CD4-positive, alpha-beta T cell treated with Interleukin-15 for 1 hour (primary cell): ENCODE measurements at places on chromosomes 5 and 9.

DNA sequence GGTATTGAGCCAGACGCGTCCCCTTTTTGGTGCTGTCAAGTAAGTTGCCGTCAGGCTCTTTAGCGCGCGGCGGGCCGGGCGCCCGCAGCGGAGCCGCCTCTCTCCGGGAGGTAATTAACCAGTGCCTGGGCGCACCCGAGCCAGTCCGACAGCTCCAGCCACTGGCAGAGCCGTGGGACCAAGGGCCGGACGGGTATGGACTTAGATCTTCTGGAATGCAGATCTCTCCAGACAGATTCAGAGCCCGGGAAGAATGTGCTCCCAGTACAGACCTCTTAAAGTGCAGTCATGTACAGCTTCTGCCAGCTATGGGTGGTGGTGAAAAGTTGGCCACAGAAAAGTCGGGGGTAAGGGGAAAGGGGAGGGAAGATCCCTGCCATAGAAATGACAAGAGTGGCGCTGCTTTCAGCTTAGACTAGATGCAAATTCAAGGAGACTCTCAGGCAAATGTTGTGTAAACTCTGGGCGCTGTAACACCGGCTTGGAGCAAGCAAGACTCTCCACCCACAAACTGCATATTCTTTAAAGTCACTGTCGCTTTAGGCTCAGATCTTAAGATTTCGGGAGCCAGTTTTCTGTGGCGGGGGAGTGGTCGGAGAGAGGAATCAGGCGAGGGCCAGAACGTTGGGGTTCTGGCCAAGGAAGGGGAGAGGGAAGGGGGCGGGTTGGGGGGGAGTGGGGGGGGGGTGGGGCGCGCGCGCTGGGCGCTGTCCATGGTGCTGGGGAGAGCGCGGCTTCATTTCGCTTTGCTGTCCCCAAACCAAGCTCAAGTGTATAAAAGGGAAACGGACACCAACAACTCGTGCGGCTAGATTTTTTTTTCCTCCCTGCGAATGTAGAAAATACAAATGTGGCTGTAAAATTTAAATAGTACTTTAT, 29.2 kb downstream of the NR2F1 start:
- DNase-seq, result no peak

GRCh38 chr5:148186248-148187003, 16.4 kb upstream of the SPINK6 start:
- peak; percentile 21 for DNase-seq

GRCh38 chr9:94818178-94818541, 91.7 kb downstream of the AOPEP start:
- DNase-seq, result no peak

GRCh38 chr9:123168586-123168985, 99.8 kb downstream of the STRBP start:
- DNase-seq, result no peak

- DNase-seq, result no peak
These were observed 421.3 kb downstream of the CETN3 start for GRCh38 chr5:89988129-89988810.

- no peak for DNase-seq
These were observed 84.5 kb upstream of the RAI14 start for GRCh38 chr5:34571677-34572041.

DNA sequence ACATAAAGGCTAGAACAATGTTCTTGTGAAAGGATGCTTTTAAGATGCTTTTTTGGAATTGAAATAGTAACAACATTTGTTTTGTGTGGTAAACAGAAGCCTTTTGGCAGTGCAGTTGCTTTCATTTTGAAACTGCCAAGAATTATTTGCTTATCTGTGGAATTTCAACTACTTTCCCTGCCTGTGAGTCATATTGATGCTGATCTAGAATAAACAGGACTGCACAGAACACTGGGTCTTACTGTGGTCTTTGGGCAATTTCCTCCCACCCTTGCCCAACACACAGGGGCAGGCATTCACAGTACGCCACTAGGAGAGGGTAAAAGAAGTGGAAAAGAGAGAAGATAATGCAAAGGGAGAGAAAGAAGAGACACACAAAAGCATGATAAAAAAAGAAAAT, 483.7 kb downstream of the ELAVL2 start:
- no peak for DNase-seq
